ENCODE measurements at places on chromosomes 12 and 14. TPM values are rescaled to one million over a fixed set of nuclear protein-coding genes. Genes with fewer than 3 reads are reported as not detected.

GRCh38 chr14:104339829-104340228, 201.4 kb downstream of the KIF26A start:
- ATAC-seq: no peak

GRCh38 chr14:102415671-102416070, 52.9 kb downstream of the TECPR2 start:
- no peak for ATAC-seq

DNA sequence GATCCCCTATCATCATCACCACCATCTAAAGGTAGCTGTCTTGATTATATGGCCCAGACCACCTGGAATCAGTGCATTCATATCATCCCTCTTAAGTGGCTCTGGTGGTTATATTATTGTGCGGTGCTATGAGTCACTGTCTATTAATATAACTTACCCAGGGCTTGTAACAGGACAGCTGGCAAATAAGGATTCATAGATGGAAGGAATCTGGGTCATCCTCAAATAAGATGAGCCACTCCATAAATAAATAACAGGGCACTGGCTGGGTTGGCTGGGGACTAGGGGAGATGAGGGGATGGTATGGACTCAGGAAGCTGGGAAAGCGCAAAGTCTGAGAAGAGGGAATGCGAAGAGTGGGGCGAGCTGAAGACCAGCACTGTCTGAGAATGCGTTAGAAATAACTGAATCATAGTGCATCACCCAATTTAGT, 216.1 kb downstream of the NUAK1 start:
- no peak for ATAC-seq

DNA sequence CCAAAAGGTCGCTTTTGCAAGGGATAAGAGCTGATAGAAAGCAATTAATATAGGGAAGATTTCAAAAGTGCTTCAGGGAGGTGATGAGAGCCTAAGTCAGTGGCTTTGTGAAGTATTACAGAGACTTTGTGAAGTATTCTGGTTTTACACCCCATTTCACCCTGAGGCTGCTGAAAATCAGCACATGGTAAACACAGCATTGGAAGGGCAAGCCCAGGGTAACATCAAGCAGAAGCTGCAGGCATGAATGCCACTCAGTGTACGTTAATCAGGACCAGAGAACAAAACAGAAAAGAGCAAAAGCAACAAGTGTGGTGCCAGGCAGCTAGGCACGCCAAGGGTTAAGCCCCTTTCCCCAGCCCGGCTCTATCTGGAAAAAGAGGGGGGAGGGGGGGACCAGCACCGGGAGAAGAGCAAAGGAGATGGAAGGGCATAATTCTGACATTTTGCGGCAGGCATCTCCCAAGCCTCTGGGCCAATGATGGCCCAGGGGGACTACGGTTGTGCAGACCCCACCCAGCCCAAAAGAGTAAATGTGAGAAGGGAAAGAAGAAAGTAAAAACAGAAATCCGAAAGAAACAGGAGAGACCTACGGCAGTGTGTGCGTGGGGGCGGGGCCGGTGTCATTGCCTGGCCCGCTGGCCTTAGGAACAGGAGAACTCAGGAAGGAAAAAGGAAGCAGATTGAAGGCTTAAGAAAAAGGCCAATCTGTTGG, 58.9 kb downstream of the DHRS2 start:
- no peak for ATAC-seq

Gene CAPZA3
- not detected for total RNA-seq

Gene FAM186B
- not detected for total RNA-seq
